Stimulated activated CD4-positive, alpha-beta T cell treated with anti-CD3 and anti-CD28 coated beads, Interleukin-4, amount 100 ng/mL, for 24 hours (primary cell): ENCODE measurements at places on chromosomes 7 and 10.

- DNase-seq: no peak
Observed at GRCh38 chr7:55980266-55980665, 15.9 kb downstream of the NIPSNAP2 start.

GRCh38 chr7:25028370-25029021 lies 48.5 kb upstream of the OSBPL3 start:
- DNase-seq: peak; percentile 29

DNA sequence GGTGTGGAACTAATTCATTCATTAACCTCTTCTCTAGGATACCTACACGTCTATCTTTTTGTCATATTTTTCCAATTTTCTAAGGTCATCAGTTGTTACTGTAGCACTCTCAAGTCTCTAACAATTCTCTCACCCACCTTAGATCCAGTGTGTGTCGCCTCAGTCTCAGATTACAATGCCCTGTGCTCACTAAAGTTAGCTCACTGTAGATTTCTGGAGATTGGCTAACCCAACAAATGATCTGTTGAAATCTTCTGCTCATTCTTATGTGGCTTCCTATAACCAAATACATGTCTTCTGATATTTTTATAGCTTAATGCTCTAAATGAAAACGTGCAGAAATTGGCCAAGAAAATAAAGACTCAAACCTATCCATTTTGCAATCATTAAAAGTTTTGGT lies 142.6 kb downstream of the SLC25A13 start:
- no peak for DNase-seq

DNA sequence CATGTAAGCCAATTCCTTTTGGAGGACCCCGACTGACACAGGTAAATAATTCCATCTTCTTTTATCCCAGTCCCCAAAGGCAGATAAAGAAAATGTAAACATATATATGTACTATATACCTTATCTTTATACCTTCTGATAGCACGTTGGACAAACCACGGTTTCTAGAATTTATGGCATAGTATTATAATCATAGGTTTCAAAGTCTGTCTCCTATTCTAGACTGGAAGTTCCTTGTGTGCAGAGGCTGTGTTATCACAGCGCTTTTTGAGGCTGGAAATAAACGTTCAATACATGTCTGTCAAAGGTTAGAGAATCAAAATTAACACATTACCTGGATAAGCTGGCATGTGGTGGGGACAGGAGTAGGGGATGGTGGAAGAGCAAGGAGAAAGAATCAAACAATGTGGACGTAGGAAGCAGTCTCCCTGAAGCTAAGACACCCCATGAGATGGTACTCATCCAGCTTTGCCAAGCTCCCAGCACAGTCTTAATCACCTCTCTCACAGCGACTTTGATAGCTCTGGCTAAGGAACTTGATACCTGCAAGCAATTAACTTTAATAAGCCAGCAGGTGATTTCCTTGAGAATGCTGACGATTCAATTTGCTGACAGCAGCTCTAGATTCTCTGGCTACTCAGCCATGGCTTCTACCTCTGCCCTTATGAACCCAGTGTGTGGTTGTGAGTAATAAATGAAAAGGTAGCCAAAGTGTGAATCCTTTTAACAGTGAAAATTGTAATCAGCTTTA lies 208.4 kb upstream of the LRRTM3 start:
- no peak for DNase-seq

DNA sequence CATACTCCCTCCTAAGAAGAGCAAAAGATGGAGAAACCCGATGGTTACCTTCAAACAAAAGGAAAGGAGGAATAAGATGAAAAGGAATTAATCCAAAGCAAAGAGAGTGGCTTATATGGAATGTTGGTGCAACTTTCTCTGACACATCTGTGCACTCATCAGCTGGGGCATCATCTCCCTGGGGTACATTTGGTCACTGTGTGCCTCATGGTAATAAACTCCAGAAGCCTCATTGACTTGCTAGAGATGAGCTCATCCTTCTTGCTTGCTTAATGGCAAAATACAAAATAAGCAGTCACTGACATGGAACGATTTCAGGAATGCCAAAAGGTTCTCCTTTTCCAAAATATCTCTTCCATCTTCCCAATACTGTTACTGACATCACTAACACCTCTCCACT lies 22.5 kb downstream of the CAV1 start:
- no peak for DNase-seq

DNA sequence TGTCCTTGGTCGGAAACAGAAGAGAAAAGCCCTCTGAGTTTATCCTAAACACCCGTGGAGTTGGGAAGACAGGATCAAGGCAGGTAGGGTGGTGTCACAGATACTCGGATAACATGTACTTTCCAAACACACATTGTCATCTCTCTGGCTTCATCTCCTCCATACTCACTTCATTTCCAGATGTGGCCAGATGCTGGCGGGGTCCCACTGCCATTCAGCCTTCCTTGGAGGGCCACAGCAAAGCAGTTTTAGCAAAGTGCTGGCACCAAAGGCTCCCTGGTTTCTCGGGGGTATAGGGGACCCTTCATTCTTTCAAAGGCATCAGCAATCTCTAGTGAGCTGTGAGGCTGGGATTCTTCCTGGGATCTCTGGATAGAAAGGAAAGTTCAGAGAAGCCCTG lies 539.5 kb downstream of the TCERG1L start:
- DNase-seq: no peak

DNA sequence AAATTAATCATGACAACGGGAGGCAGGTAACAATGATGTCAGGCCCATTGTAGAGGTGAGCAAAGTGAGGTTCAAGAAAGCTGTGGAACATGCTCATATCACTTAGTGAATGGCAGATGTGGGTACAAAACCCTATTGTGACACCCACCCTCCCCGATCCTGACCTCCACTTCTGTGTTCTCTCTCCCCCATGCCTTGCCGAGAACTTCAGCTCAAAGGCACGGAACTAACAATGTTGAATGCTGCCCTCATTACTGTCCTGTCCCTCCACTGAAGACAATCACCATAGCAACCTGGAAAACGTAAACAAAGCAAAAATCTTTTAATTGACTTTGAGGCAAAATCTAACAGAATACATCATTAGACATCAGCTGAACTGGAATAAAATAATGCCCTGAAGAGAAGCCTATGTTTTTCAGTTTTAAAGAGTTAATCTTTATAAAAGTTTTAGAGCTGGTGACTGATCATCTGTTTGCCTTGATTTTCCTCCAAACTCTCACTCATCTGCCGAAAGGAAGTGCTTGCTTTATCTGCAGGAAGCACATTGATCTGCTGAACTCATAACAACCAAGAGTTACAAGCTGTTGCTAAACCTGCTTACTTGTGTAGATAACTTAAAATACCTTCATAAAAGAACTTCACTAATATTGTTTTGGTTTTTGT lies 133.6 kb downstream of the CUBN start:
- DNase-seq: no peak

GRCh38 chr10:83927166-83927565 lies 212.1 kb upstream of the GHITM start:
- no peak for DNase-seq

GRCh38 chr7:129824291-129825208 lies 128.2 kb downstream of the UBE2H start:
- peak; percentile 28 for DNase-seq

DNA sequence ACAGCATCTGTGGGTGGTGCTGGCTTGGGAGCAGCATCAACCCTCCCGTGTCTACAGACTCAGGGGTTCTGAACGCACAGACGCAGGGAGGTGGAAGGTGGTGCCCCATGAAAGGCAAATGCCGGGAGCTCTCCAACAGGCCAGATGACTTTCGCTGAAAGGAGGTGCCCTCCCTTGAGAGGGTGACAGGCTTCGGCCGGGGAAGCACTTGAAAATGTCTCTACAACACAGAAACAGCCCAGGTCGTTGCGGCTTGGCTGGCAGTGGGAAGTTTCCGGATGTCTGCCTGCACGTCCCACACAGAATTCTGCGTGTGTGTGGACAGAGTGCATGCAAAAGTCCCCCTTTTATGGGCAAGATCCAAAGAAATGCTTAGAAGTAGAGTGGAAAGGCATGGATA lies 239.6 kb downstream of the SKAP2 start:
- DNase-seq: no peak
